ENCODE measurements at places on chromosomes 3 and 15. TPM values are rescaled to one million over a fixed set of nuclear protein-coding genes. Genes with fewer than 3 reads are reported as not detected.

DNA sequence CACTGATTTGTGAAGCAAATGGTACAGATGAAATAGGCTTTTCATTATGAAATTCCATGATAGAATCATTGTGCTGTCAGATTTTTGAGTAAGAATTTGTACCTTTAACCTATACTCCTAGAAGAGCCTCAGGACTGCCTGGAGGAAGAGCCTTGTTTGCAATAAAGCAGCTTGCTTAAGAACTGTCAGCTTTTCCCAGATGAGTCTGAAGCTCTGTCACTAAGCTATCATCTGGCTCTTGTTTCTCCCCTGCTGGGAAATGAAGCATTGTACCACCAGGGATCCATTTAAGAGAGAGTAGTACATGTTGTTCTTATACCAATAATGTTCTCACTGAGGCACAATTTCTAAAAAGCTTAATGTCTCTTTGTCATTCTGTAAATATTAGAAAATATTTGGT lies 85.1 kb upstream of the FLNB start:
- no peak for DNase-seq

GRCh38 chr15:64476550-64476949 lies 16.2 kb downstream of the ZNF609 start:
- no peak for DNase-seq

SMAD3 gene
- total RNA-seq, result 58.2 TPM

GAP43 gene
- total RNA-seq, result 0.19 TPM

DNA sequence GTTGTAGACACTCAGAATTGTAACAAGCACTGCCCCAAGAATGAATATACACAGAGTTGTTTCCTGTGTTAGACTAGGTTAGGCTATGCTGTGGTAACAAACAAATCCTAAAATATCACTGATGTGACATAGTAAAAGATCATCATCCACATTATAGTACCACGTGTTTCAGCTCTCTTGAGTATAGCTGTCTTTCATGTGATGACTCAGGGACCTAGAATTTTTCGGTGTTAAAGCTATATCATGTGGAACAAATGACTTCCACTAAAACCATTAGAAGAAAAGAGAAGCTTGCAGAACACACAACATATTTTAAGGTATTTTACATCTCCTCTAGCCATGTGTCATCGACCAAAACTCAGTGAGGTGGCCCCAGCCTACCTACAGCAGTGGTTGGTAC lies 307.9 kb upstream of the RBMS3 start:
- DNase-seq, result no peak

PFN2 gene
- 93.2 TPM for total RNA-seq

EPHB1 gene
- 3.2 TPM for total RNA-seq

SCAANT1 gene
- total RNA-seq, result not detected

GRCh38 chr15:70722266-70723121 lies 40.9 kb downstream of the UACA start:
- DNase-seq, result no peak

DNA sequence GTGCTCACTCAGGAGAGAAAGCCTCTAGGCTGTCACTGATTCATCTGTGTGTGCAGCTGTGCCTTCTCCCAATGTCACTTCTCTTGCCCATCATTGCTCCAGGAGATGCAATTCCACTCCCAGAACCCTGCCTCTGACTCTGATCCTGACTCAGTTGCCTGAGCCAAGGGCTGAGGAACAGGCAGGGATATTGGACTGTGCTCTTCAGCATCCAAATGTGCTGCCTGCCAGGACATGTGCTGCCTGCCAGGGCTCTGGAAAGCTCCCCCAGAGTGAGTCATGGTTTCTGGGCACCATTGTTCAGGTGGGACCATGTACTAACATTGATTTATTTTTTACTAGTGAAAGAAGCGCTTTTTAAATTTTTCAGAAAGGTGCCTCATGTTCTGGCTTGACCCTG lies 71.0 kb downstream of the TRIM42 start:
- no peak for DNase-seq

- DNase-seq, result no peak
These were observed 30.0 kb downstream of the XXYLT1 start for GRCh38 chr3:195240939-195241338.

FBXO40 gene
- total RNA-seq, result not detected

- no peak for DNase-seq
These were observed 1.7 kb upstream of the CFAP91 start for GRCh38 chr3:119700920-119701734.

SNTN gene
- not detected for total RNA-seq

DNA sequence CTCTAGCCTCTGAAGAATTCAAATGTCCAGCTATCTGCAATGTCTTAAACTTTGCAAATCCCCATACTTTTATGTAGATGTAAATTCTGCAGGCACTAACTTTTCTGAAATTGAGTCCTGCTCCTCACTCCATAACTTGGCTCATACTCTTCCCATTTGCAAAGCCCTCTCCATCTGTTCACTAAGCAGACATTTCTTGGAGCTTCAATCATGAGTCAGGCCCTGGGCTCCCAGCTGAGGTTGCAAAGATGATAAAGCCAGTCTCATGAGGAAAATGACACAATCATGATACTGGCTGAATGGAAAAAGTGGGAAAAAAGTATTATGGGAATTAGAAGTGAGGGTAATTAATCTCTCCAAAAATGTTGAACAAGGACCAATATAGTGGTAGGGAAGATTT lies 507.6 kb downstream of the NR2F2 start:
- no peak for DNase-seq

- no peak for DNase-seq
These were observed 441 bp downstream of the CEP70 start for GRCh38 chr3:138593488-138594149.

DNA sequence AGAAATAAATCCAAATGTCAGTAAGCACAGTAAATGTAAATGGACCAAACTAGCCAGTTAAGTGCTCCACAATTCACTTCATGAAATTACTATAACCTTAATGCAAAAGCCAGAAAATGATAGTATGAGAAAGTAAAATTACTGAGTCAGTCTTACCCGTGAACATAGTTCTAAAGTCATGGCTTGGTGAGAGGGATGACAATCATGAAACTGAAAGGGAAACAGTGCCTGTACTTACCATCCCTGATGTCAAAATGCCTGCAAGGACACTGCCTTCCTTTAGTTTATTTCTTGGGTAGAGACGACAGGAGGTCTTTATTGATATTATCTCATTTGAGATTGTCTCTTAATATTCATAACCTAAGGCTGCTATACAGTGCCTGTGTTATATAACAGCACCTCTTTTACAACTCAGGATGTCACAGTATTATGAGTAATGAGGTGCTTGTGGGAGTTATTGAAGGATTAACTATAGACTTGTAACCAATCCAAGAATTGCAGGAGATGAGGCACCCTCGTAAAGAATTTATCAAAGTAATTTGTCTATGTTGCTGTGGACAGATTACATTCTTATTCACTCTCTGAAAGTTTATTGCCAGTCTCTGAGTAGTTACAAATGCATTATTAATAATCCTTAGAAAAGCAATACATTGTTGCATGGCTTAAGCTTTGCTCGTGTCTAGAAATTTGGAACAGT lies 142.9 kb upstream of the BFSP2 start:
- no peak for DNase-seq

DNA sequence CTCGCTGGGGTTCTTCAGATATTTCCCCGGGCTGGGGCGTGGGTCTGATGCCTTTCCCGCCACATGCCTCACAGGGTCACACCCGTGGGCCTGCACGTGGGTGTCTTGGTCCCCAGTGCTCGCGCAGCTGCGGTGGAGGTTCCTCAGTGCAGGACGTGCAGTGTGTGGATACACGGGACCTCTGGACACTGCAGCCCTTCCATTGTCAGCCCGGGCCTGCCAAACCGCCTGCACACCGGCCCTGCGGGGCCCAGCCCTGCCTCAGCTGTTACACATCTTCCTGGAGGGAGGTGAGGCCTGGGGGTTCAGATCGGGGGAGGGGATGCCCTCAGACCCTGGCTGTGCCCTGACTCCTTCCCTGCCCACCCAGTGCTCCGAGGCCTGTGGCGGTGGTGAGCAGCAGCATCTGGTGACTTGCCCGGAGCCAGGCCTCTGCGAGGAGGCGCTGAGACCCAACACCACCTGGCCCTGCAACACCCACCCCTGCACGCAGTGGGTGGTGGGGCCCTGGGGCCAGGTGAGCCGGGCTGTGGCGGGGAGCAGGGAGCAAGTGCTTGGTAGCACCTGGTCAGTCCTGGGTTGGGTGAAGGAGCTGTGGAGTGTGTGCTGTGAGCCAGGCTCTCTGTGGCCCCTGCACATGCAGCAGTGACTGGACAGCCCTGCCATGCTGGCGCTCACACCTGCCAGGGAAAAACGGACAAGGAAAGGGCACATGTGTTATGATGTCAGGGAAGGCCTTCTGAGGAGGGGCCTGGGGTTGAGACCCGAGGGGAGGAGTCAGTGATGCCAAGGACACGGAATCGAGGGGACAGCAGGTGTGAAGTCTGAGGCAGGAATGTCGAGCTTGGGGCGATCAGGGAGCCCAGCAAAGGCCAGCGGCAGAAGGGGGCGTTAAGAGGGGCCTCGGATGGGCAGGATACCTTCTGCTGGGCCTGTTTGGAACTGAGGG lies 88.9 kb downstream of the TBC1D2B start:
- DNase-seq, result no peak

GRCh38 chr3:135034291-135034768 lies 239.3 kb downstream of the EPHB1 start:
- DNase-seq, result no peak

PRSS50 gene
- total RNA-seq, result 0.35 TPM

DNA sequence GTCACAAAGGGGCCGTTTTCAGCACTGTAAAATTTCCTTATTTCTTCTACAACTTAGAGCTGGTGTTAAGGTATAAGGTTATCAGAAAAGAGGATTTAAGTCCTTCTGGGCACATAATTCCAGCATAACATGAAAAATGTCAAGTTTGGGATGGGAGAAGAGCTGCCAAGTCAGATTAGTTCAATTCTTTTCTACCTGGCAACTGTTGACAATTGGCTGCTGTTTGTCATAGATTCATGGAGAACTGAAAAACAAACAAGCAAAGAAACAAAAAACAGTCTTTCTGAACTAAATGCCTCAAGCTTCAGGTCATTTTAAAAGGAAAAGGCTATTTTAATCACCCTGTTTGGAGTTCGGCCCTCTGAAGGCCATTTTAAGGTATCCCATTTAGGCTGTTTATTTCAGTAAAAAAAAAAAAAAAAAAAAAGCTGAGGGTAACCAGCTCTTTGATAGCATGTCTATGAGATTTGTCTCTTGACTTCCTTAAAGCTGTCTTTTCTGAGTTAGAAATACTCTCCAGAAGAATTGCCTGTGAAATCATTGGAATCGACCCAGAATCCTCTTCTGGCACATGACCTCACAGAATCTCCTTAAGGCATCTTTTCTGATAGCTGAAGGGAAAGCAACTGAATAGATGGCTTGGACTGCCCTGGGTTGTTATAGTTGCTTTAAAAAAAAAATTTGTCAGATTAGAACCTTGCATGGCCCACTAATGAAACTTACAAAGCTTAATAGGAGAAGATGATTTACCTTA lies 173.3 kb downstream of the SEMA6D start:
- no peak for DNase-seq

DNA sequence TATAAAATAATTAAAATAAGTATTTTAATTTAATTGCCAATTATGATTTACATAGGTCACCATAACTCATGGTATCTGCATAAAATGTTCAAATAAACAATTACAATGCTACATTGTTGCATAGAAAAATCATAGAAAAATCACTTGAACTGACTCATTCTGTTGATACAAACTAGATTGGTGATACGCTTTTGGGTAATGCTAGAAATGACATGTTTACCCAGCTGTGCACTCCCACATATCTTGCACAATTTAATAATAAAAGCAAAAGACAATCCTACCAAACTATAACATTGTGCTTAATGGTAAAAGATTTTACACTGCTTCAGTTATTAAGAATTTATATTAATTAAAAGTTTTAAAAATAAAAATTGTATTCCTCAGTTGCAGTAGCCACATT lies 45.8 kb upstream of the FBXL22 start:
- no peak for DNase-seq

IMPG2 gene
- total RNA-seq, result 0.85 TPM

ROBO1 gene
- total RNA-seq, result 22.1 TPM

DNA sequence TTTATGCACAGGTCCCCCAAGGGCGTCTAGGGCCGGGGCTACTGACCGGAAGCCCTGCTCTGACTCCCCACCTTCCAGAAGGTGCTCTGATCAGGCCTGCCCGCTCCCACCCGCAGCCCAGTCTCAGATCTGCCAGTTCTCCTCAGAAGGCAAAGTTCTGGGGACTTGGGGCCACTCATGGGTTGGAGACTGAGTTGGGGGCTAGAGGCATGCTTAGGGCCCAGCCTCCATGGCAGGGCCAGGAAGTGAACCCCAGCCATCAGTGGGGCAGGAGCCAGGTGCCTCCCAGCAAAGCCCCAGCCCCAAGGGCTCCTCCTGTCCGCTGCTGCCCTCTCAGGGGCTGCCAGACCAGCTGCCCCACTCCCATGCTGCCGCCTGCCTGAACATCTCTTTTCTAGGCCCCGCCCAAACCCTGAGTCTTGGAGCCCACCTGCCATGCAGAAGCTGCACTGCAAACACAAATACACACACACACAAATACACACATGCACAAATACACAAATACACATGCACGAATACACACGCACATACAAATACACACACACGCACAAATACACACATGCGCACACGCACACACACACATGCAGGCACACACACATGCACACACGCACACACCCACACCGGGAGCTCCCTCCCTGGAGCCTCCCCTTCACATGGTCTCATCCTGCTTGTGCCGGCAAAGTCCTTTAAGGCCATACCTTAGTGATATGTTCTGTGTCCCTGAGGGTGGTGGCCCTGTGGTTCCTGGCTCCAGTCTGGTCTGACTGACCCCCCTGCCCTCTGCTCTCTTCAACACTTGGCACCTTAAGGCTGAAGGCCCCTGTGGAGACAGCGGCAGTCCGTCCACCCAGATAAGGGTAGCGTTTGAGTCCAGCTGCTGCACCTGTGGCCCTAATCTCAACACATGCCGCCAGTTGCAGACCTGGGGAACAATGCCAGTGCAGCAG lies 59.2 kb upstream of the KLF13 start:
- DNase-seq, result no peak

DNA sequence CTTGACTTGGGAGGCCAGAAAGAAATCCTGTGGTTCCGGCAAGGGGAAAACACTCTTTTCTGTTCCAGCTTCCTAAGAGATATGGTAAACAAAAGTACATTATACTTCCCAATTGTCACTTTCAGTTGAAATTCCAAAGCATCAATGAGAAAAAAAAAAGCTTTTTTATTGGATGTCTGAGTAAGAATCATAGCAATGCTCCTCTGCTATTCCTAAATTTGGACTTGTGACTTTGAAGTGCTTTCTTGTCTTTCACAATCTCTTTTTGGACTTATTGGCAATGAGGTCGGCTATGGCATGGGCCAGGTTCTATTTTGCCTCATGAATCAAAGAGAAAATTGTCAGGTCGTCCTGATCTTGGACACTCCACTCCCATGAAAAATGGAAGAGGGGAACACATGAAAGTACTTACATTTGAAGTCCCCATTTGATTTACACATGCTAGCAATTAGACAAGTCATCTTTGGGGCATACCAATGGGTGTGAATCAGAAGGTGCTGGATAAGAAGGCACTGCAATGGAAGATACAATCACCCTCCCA lies 170.5 kb downstream of the GREM1 start:
- no peak for DNase-seq

- DNase-seq, result no peak
These were observed 9.3 kb downstream of the SECISBP2L start for GRCh38 chr15:49036650-49037545.

GRCh38 chr3:10770981-10771380 lies 45.0 kb upstream of the SLC6A11 start:
- DNase-seq, result no peak
